Anterior cingulate cortex (tissue), 58 donors: ENCODE measurements at places on chromosomes 11 and 22.
A peak's percentile ranks its signal among the peaks of the same experiment; 100 is the strongest.

DNA sequence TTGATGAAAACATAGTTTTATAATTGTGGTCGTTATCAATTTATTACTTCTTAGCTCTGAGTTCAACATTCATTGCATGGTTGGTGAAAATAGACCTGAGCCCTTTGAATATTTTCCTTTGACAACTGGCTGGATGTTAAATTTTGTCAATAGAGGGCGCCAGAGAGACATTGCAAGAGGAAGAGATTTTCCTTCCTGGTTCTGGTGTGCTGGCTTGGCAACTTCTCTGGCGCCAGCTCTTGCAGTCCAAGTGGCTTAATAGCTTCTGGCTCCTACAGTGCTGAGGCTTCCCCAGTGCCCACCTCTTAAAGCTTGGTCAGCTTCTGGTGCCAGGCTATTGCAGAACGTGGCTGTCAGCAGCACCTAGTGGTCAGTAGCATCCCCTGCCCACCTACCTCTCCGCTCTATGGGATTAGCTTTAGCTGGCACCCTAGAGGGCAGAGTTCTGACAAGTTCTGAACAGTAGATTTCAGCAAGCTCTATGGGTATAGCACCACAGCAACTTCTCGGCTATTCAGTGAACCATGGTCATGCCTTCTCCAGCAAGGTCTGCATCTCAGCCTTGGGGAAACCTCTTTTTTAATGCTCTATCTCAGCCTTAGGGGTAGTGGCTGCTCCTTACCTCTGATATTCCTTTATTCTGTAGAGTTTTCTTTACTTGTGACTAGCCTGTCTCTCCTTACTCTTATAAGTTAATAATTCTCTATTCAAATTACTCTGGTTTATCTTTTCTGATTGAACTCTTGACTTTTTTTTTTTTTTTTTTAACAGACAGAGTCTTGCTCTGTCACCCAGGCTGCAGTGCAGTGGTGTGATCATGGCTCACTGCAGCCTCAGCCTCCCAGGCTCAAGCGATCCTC, 59.4 kb downstream of the ACER3 start:
- DNase-seq = peak; percentile 36

GRCh38 chr11:59810189-59810910, at the start of gene MRPL16:
TSS of gene MRPL16 (minus strand) at chr11:59810778. CDS start at chr11:59810658, 120 bp downstream.
- peak; percentile 80 for DNase-seq

GRCh38 chr11:115383431-115383830, 120.8 kb downstream of the CADM1 start:
- DNase-seq = no peak

- no peak for DNase-seq
Observed at GRCh38 chr11:64926689-64927088, 2.2 kb downstream of the PPP2R5B start.

DNA sequence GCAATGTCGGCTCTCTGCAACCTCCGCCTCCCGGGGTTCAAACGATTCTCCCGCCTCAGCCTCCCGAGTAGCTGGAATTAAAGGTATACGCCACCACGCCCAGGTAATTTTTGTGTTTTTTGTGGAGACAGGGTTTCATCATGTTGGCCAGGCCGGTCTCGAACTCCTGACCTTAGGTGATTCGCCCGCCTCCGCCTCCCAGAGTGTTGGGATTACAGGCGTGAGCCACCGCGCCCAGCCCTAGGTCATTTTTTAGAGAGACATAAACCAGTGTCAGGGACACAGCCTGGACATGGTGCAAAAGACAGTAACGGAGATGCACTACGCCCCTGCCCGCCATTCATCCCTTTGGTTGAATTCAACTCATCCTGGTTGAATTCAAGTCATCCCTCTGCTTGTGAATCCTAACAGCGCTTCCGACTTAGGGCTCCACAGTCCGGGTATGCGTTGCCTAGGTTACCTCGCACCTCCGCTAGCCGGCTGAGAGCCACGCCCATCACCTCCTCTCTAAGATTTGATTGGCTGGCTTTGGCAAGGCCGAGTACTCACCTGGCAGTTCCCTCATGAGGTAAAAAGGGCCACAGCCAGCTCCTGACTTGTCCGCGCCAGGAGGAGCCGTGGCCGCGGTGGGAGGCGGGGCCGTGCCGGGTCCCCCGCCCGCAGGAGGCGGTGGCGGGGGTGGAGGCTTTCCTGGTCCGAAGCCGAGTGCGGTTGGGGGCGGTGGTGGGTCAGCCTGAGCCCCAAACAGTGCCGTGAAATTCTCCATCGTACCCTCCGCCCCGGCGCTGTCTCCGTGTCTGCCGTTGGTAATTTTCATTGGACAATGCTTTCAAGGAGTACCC, at the start of gene MED19:
Gene MED19, minus strand, starts transcription at position 802 of the 842 bp plus-strand sequence. Its CDS starts 36 bp downstream, at position 766.
- DNase-seq = peak; percentile 88

GRCh38 chr22:39316440-39317083, 2.9 kb downstream of the RPL3 start:
- peak; percentile 74 for DNase-seq

- no peak for DNase-seq
Observed at GRCh38 chr11:82927264-82927880, 25.8 kb downstream of the DDIAS start.

GRCh38 chr11:125777309-125777708, 1.3 kb downstream of the PATE2 start:
- no peak for DNase-seq

GRCh38 chr11:118006153-118006534, 19.9 kb downstream of the IL10RA start:
- DNase-seq = no peak

DNA sequence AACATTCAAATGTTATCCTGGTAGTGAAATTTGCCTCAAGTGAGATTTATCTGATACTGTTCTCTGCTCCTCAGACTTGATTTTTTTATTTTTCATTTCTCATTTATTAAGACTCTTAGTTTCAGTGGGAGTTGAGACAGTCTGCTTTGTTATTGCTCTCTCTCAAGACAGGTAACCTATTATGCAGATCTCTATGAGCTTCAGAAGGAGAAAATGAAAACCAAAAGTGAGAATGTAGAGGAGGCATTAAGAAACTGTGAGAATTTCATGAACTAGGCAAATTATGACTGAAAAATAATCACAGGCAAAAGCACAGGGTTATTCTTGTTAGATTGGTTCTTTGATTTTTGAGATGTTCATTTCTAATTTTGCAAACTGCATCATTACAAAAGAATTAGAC, 290.0 kb upstream of the CHORDC1 start:
- DNase-seq = no peak

- no peak for DNase-seq
Observed at GRCh38 chr11:2289859-2290258, 11.9 kb downstream of the C11orf21 start.

DNA sequence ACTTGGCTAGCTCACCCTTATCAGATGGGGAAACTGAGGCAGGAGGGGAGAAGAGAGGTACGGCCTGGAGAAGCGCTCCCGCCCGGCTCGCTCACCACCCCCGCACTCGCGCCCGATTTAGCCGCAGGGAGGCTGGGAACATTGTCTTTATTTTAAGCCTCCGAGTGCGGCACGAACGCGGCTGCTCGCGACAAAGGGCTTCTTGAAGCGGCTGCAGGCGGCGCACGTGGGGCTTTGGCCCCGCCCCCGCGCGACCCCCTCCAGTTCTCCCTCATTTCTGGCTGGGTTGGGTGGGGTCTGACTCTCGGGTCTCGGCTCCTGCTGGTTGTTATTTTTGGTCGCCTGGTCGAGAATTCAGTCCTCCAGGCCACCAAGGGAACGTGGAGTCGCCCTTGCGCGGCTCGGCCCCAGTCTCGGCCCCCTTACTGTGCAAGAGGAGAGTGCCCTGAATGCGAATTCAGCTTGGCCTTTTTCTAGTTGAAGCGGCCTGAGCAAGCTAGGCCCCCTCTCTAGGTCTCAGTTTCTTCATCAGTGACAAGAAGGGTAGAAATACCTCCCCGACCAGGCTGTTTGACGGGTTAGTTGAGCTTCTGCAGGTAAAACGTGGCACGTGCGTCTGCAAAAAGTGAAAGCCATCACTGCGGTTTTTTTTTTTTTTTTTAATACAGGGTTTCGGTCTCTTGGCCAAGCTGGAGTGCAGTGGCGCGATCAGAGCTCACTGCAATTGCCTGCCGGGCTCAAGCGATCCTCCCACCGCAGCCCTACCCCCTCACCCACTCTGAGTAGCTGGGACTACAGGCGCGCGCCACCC, 2.6 kb upstream of the CHRM1 start:
- peak; percentile 73 for DNase-seq

DNA sequence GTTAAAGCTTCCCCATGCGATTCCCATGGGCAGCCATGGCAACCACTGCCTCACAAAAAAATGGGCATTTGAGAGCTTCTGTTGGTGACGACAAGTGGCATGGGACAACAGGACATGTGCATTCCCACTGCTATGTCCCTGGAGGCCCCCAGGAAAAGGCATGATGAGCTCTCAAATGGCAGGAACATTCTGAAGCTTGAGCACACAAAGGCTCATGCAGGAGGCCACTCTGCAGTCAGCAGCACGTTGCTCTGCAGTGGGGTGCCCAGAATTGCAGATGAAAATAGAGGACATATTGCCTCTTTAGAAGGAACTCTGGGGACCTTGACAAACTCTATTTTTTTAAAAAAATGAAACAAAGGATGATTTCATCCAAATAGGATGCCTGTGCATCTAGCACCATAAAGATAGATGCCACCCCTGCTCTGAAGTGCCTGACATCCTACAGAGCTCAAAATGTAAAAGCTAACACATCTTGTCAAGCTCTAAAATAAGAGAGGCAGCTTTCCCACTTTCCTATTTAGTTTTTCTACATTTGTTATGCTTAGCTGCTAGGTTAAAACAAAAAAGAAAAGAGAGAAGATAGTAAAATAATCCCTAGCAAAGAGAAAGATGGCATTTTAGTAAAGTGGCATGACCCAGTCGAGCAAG, 277.6 kb upstream of the ZC3H12C start:
- peak; percentile 1 for DNase-seq

DNA sequence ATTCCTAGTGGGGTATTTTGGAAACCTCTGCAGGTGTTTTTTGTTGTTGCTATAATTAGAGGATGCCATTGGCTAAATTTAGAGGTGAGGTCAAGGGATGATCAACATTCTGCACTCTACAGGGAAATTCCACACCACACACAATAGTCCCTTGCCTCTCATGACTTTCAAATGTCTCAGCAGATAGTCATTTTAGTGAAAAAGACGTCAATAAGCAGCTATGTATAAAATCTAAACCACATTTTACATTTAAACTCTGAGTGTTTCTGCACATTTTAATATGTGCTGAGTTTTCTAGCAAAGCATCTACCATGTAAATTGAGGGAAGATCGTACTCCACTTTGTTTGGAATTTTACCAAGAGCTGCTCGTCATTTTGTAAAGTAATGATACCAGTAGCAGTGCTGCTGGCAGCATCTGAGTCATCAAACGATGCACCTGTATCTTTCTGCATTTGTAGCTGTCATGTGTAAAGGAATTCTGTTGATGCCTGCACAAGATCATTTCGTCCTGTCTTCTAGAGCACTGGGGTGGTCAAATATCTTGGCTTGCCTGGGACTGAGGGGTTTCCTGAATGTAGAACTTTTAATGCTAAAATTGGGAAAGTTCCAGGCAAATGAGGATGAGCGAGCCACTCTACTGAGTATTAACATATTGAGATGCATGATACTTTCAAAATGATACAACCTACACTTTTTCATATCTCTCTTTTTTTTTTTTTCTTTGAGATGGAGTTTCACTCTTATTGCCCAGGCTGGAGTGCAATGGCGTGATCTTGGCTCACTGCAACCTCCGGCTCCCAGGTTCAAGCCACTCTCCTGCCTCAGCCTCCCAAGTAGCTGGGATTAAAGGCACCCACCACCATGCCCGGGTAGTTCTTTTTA, 414.5 kb upstream of the SYN3 start:
- DNase-seq = peak; percentile 1

DNA sequence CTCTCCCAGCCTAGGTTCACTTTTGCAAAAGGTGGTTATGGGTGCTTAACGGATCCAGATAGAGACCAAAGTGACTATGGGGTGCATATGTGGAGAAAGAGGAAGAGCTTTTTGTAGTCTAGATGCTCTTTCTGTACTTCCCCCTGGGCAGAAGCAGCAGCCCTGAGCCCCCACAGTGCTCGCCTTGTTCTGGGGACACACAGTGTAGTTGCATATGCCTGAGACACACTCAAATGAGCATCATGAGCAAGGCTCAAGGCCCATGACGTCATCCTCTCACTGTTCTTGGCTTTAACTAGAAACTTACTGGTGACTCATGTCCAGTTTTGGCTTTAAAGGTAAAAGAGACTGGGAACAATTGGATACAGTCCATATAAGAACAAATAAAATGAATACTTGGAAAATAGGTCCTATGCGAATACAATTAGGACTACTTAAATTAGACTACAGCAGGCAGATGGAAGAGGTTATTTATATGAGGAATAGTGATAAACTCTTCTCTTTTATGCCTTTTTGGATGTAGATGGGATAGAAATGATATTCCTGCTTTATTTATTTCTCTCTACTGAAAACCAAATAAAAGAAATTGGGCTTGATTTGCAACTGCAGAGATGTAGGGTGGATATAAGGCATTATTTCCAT, 20.1 kb upstream of the PEX26 start:
- peak; percentile 61 for DNase-seq

GRCh38 chr11:57801183-57801485, 39.5 kb downstream of the CTNND1 start:
- DNase-seq = no peak

DNA sequence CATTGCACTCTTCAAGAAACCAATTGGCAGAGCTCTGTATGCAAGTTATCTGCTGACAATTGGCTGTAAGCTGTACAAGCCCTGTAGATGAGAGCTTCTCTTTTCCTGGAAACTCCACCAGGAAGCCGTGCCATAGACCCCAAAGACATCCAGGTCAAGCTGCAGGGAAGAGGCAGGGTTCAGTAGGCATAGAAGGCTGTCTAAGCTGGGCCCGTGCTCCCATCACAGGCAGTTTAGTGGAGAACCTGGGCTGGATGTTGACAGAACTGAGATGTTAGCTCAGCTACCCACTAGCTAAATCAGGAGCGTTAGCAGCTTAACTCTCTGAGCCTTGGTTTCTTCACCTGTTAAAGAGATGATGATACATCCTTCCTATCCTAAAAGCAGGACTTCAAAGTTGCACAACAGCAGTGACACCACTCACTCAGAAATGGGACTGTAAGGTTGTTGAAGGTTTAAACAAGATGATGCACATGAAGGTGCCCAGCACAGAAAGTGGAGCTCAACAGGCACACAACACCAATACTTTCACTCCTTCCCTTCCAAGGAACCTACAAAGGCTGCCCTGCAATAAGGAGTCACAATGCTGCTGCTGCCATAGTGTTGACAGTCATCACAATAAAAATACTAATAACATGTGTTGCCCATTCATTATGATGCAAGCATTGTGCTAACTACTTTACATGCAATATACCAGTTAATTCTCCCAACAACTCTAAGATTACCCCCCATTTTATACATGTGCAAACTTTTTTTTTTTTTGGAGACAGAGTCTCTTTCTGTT, 115.4 kb downstream of the ZBTB16 start:
- no peak for DNase-seq

DNA sequence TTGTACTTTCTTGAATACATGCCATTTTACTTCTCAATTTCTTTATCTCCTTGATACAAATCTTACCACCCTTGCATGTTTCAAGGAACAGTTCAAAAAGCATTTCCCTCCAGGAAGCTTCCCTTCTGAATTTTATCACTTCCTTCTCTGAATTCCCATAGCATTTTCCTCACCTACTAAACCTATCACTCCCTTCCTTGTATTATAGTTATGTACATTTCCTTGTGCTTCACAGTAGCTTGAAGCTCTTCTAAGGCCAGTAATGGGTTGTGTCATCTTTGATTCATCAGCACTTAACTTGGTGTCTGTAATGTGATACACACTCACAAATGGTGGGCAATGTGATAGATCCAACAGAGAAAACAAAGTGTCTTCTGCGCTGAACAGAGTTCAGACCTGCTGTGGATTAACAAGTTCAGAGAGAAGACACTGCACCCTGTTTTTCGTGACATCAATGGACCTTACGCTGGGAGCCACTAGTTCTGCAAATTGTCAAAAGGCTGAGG, 127.5 kb downstream of the CCDC81 start:
- DNase-seq = no peak
